Psoas muscle (tissue), 8 donors: ENCODE measurements at places on chromosomes 3 and 15. TPM values are rescaled to one million over a fixed set of nuclear protein-coding genes. Genes with fewer than 3 reads are reported as not detected.

Gene ACTR8
- polyA plus RNA-seq: 8.9 TPM

- no peak for DNase-seq
Observed at GRCh38 chr3:64080616-64081234, 57.4 kb upstream of the PSMD6 start.

Gene GABRR3
- polyA plus RNA-seq: not detected

Gene VPS33B
- 6.7 TPM for polyA plus RNA-seq

DNA sequence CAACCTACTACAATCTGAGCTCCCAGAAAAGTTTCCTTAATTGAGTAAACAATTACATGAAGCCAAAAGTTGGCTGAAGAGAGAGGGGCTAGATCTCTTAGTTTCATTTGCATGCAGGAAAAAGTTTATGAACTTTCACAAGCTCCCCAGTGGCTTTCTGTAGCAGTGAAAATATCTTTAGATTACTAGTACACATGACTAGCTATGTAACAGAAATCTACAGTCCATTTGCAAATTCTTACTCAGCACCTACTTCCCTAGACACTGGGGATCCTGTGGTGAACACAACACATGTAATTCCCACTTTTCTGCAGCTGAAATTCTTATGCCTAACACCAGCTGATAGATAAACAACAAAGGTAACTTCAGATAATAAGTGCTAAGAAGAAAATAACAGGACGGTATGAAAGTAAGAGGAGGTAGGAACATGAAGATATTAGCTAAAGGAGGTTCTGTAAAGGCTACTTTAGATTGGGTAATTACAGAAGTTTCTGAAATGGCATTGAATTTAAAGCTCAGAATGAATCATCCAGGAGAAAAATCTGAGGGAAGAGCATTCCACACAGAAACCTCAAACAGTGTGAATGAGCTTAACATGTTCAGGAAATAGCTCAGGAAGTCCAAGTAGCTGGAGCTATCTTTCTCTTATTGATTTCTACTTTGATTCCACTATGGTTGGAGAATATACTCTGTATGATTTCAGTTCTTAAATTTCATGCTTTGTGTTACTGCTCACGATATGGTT lies 204.8 kb downstream of the MAGI1 start:
- no peak for DNase-seq

- DNase-seq: no peak
Observed at GRCh38 chr3:99315896-99316295, 322.5 kb upstream of the COL8A1 start.

GRCh38 chr15:63381301-63382204 lies at the start of gene CA12:
Gene CA12 (minus strand): TSS chr15:63381846. CDS start chr15:63381720, 126 bp downstream.
- DNase-seq: peak; percentile 33

Gene CASR
- polyA plus RNA-seq: not detected
